ENCODE measurements at places on chromosomes 6 and 20. TPM values are rescaled to one million over a fixed set of nuclear protein-coding genes. Genes with fewer than 3 reads are reported as not detected.

- peak overlapping the region; percentile 100 for H3K27ac ChIP-seq
- H3K4me1 ChIP-seq: peaks cover 60% of the 10 kb centered on the region
- H3K4me3 ChIP-seq: peak overlapping the region; percentile 98
- no peaks in the 10 kb centered on the region for H3K27me3 ChIP-seq
Measured at GRCh38 chr20:17570347-17571152, 675 bp downstream of the DSTN start.

DNA sequence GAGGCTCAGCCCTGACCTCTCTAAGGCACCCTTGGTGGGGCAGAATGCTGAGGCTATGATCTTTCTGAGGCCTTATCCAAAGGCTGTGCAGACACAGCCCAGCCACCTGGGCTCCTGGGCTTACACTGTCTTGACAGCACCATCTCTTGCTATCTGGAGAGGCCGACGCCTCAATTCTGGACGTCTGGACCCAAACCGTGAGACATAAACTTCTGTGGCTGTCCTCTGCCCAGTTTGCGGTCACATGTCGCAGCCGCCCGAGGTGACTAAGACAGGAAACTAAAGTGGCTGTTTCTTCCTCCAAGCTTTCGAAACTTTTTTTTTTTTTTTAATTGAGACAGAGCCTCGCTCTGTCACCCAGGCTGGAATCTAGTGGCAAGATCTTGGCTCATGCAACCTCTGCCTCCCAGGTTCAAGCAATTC lies 49.3 kb downstream of the PRR18 start:
- H3K27me3 ChIP-seq: peaks cover 37% of the 10 kb centered on the region
- no peaks in the 10 kb centered on the region for H3K36me3 ChIP-seq
- H3K27ac ChIP-seq: no peak overlapping the region
- no peaks in the 10 kb centered on the region for H3K4me1 ChIP-seq
- peak; percentile 54 for ATAC-seq

GRCh38 chr6:161100072-161100471 lies 108.5 kb downstream of the MAP3K4 start:
- H3K4me1 ChIP-seq: no peaks in the 10 kb centered on the region
- H3K27me3 ChIP-seq: no peaks in the 10 kb centered on the region
- ATAC-seq: no peak
- H3K36me3 ChIP-seq: no peaks in the 10 kb centered on the region
- no peak overlapping the region for H3K4me3 ChIP-seq

GRCh38 chr6:31285486-31285885 lies 13.6 kb upstream of the HLA-C start:
- no peak overlapping the region for H3K4me3 ChIP-seq
- no peaks in the 10 kb centered on the region for H3K27me3 ChIP-seq
- H3K27ac ChIP-seq: no peak overlapping the region
- no peaks in the 10 kb centered on the region for H3K36me3 ChIP-seq
- no peak for ATAC-seq

DNA sequence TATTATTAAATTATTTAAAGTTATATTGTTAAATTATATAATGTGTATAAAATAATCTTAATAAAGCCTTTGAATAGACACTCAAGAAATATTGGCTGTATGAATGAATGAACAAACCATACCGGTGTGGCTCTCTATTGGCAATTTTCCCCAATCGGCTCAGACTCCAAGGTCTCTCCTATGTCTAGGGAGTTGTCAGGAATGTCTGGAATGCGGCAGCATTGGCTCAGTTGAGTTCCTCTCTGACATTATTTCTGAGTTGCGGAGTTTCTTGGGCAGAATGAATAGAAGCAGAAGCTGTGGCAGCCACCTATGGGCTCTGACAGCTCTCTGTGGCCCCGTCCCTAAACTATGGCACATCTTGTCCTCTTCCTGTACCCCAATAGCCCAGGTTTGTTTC lies 111.0 kb downstream of the SOBP start:
- H3K4me3 ChIP-seq: no peak overlapping the region
- H3K27ac ChIP-seq: no peak overlapping the region
- H3K27me3 ChIP-seq: no peaks in the 10 kb centered on the region
- H3K36me3 ChIP-seq: no peaks in the 10 kb centered on the region
- peaks cover 5% of the 10 kb centered on the region for H3K4me1 ChIP-seq
- peak; percentile 39 for ATAC-seq

DNA sequence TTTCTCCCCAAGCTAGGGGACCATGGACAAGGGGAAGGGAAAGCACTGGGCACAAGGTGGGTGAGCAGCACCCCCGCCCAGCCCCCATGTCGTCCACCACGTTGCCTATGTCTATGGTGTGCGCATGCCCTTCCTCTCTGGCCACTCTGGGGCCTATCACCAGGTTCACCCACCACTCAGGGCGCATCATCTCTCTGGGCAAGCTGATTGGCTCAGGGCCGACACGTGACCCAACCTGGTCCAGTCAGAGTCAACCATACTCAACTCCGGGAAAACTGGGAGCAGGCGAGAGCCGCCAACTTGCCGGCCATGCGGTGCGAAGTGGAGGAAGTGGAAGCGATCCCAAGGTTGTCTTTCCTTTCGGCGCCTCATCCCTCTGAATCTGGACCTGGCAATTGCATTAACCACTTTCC lies 25.9 kb downstream of the ACSS1 start:
- H3K27ac ChIP-seq: peak overlapping the region; percentile 86
- H3K4me1 ChIP-seq: peaks cover 6% of the 10 kb centered on the region
- peaks cover 17% of the 10 kb centered on the region for H3K36me3 ChIP-seq
- no peak for ATAC-seq

GRCh38 chr6:123925842-123926399 lies 122.3 kb downstream of the NKAIN2 start:
- no peaks in the 10 kb centered on the region for H3K27me3 ChIP-seq
- no peaks in the 10 kb centered on the region for H3K4me1 ChIP-seq
- no peaks in the 10 kb centered on the region for H3K36me3 ChIP-seq
- no peak overlapping the region for H3K27ac ChIP-seq
- H3K4me3 ChIP-seq: no peak overlapping the region
- ATAC-seq: no peak

- ATAC-seq: no peak
- no peak overlapping the region for H3K4me3 ChIP-seq
- H3K27ac ChIP-seq: no peak overlapping the region
- H3K4me1 ChIP-seq: no peaks in the 10 kb centered on the region
Measured at GRCh38 chr6:101146389-101146788, 247.1 kb upstream of the GRIK2 start.

- no peak overlapping the region for H3K27ac ChIP-seq
- H3K27me3 ChIP-seq: no peaks in the 10 kb centered on the region
- H3K4me3 ChIP-seq: no peak overlapping the region
- no peak for ATAC-seq
- H3K4me1 ChIP-seq: no peaks in the 10 kb centered on the region
Measured at GRCh38 chr6:134930463-134930862, 19.4 kb downstream of the ALDH8A1 start.

GRCh38 chr20:23079016-23079351 lies 7.1 kb downstream of the CD93 start:
- H3K4me1 ChIP-seq: peaks cover 18% of the 10 kb centered on the region
- H3K4me3 ChIP-seq: no peak overlapping the region
- H3K36me3 ChIP-seq: no peaks in the 10 kb centered on the region
- no peak overlapping the region for H3K27ac ChIP-seq

DNA sequence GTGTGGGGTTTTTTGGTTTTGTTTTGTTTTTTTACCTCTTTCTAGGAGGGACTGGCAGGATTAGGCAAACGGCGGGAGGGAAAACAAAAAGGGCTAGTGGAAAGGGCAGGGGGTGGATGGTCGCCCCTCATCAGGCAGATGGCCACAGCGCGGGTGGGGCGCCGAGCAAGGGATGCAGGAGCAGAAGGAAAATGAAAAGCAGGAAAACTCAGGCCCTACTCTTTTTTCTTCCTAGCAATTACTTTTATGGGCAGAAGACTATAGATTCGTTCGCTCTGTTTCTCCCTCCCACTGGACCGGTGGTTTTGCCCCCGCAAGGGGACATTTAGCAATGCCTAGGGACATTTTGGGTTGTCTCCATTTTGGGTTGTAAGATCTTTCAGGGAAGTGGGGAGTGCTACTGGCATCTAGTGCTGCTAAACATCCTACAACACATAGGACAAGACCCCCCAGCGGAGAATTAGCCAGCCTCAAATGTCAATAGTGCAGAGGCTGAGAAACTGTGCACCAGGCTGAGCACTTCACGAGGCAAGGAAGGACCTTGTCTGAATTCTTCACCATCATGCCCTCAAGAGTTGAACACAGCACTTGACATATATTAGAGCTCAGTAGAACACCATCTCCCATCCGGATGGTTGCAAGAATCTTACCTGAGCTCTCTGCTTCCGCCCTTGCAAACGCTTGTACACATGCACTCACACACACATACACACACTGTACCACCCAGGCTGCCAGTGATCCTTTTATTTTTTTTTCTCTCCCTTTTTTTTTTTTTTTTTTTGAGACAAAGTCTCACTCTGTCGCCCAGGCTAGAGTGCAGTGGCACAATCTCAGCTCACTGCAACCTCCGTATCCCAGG lies 4.8 kb upstream of the ZMYND8 start:
- peaks cover 33% of the 10 kb centered on the region for H3K4me1 ChIP-seq
- H3K27ac ChIP-seq: peak overlapping the region; percentile 100

DNA sequence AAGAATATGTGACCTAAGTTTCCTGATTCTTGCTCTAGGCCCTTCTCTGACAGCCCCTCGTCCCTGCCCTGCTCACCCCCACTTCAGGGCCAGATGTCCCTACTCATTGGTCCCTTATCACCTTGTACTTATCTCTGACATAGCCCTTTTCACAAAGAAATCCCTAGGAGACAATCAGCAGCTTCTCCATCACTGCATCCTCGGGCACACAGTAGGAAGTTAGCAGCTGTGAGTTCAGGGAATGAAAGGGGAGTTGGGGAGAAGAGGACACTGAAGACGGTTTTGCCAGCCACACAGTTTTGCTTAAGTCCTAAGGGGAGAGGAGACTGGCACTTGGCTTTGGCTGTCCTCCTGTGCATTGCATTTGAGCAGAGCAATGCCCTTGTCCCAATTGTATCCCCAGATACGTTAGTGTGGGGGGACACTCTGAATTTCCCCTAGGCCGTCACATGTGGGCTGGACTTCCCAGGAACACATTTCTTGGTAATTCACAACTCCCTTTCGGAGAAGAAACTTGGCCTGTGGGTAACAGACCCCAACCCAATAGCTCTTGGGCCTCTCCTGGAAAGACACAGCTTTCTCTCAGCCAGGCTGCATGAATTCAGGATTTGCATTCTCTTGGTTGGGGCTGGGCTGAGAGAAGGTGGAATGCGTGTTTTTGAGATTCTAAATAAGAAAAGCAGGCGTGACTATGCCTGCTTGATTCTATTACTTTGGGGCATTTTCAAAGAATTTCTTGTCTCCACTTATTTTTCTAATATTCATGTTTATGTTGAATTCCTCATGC lies 177.6 kb downstream of the UST start:
- no peaks in the 10 kb centered on the region for H3K36me3 ChIP-seq
- no peak for ATAC-seq
- no peak overlapping the region for H3K4me3 ChIP-seq
- no peaks in the 10 kb centered on the region for H3K4me1 ChIP-seq
- H3K27ac ChIP-seq: no peak overlapping the region

Gene TSHZ2
- total RNA-seq: 10.6 TPM
